Fibroblast of skin of left quadriceps (primary cell): ENCODE measurements at places on chromosomes 1 and 21.
A peak's percentile ranks its signal among the peaks of the same experiment; 100 is the strongest.

DNA sequence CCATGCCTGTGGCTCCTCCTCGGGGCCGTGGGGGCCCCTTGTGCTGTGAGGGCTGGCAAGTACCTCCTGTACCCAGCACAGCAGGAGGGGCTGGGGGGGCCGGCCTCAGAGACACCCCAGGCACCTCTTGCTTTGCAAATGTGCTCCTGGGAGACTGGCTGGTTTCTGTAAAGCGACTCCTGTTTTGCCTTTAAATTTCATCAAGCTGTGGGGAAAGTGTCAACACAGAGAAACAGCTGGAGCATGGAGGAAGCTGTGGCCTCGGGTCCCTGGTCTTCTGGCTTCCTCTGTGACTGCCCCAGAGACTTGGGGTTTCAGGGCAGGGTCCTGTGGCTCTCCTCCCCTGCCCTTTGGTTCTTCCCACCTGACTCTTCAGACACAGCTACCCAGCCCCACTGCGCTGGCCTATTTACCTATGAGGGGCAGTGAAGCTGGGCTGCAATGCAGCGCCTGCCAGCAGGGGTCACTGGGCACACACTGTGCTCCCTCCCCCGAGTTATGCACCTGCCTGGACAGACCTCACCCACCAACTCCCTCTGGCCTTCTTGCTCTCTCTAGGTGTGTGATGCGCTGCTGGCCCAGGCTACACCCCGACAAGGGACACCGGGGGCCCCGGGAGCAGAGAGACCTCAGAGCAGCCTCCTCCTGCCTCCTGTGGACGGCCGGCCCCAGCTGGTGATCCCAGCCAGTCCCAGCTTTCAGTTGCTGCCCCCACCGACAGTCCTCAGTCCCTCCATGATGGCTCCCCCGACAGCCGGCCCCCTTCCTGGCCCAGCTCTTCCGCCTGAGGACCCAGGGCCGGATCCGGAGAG, 17.6 kb upstream of the PEX10 start:
- DNase-seq = no peak

DNA sequence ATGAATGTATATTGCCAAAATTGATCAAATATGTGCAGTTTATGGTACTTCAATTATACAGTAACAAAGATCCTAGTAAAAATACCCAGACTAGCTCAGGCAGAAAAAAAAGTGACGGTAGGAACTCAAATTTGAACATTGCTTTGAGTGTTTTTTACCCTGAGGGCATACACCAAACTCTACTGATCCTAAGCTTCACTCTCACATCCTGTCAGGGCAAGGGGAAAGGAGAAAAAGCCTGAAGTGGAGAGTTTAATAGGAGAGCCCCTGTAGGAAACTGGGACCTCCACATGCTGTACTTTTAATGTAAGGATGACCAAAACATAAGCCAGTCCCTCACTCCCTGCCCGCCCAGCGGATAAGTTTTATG, 59.8 kb upstream of the GNG12 start:
- DNase-seq = no peak

GRCh38 chr1:178530037-178530402, 17.1 kb downstream of the TEX35 start:
- no peak for DNase-seq

GRCh38 chr21:28489162-28489561, 503.5 kb downstream of the LTN1 start:
- DNase-seq = no peak

GRCh38 chr1:68202239-68202832, 30.0 kb downstream of the WLS start:
- peak; percentile 59 for DNase-seq

DNA sequence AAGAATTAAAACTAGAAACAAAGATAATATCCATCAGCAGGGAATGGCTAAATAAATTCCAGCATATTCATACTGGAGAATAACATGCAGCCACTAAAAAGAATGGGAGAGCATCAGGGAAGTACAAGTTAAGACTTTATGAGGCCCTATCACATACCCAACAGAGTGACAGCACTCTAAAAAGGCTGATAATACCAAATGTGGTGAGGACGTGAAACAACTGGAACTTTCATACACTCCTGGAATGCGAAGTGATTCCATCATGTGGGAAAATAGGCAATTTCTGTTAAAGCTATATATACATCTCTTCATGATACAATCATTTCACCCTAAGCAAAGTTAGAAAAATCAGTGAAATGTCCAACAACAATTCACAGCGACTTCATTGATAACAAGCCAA, 42.6 kb downstream of the COL6A1 start:
- no peak for DNase-seq

DNA sequence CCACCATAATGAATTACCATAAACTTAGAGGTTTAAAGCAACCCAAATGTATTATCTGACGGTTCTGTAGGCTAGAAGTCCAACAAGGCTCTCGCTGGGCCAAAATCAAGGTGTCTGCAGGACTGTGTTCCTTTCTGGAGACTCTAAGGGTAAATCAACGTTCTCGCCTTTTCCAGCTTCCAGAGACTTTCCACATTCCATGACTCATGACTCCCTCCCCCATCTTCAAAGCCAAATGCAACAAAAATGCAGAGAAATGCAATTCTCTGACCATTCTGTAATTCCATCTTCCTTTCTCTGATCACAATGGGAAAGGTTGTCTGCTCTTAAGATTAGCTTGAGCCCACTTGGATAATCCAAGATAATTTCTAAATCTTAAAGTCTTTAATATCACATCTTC, 287.1 kb downstream of the LTN1 start:
- no peak for DNase-seq

- DNase-seq = no peak
Observed at GRCh38 chr1:21068937-21069336, 107.8 kb downstream of the EIF4G3 start.

- DNase-seq = no peak
Observed at GRCh38 chr1:42141978-42142377, 11.2 kb upstream of the GUCA2B start.

DNA sequence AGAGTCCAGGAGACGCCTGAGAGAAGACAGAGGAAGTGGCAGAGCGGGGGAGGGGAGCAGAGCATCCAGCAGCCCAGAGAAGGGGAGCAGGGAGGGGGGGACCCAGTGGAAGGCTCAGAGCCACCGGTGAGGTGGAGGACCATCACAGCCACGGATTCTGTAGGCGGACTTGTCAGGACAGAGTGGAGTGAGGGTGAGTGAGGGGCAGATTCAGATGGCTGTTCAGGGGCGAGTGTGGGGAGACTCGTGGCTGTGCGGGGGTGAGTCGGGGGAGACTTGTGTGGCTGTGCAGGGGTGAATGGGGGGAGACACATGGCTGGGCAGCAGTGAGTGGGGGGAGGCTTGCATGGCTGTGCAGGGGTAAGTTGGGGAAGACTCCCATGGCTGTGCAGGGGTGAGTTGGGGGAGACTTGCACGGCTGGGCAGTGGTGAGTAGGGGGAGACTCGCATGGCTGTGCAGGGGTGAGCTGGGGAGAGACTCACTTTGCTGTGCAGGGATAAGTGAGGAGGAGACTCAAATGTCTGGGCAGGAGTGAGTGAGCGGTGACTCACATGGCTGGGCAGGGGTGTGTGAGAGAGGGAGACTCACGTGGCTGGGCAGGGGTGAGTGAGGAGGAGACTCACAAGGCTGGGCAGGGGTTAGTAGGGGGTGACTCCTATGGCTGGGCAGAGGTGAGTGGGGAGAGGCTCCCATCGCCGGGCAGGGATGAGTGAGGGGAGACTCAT, 56.8 kb upstream of the ABCG1 start:
- DNase-seq = no peak

GRCh38 chr1:65104854-65105534, 43.0 kb upstream of the AK4 start:
- DNase-seq = no peak

DNA sequence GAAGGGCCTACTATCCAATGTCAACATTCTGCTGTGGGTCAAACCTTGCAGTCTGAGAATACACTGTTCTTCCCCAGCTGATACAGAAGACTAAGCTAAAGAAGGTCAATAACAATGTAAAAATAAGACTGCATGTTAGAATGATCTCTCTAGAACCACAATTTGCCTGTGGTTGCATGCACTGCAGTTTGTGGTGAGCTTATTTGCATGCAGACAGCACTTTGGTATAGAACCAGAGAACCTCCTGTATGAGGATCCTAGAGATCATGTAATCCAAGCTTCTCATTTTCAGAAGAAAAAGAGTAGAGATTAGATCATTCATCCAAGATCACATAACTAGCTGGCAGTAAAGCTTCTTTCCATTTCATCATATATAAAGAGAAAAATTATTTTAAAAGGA, 15.8 kb downstream of the SYNJ1 start:
- DNase-seq = no peak

- no peak for DNase-seq
Observed at GRCh38 chr1:92343061-92343460, 44.2 kb downstream of the RPAP2 start.

GRCh38 chr1:178724728-178725465, at the start of gene RALGPS2:
RALGPS2 (plus strand) TSS chr1:178725244; CDS start chr1:178776765, 51,521 bp downstream.
- peak; percentile 57 for DNase-seq
